Activated naive CD4-positive, alpha-beta T cell treated with anti-CD3 and anti-CD28 coated beads for 36 hours (primary cell): ENCODE measurements at places on chromosomes 12 and 14. TPM values are rescaled to one million over a fixed set of nuclear protein-coding genes. Genes with fewer than 3 reads are reported as not detected.

The MYF5 gene
- total RNA-seq: not detected

The GYS2 gene
- not detected for total RNA-seq

The CDKN1B gene
- total RNA-seq: 35.9 TPM

The SOX5 gene
- total RNA-seq: 0.41 TPM

The VIPAS39 gene
- 13.3 TPM for total RNA-seq

The TAS2R7 gene
- total RNA-seq: not detected

The INSM2 gene
- total RNA-seq: not detected

GRCh38 chr14:71245659-71246361 lies 338.6 kb downstream of the PCNX1 start:
- peak; percentile 26 for DNase-seq

DNA sequence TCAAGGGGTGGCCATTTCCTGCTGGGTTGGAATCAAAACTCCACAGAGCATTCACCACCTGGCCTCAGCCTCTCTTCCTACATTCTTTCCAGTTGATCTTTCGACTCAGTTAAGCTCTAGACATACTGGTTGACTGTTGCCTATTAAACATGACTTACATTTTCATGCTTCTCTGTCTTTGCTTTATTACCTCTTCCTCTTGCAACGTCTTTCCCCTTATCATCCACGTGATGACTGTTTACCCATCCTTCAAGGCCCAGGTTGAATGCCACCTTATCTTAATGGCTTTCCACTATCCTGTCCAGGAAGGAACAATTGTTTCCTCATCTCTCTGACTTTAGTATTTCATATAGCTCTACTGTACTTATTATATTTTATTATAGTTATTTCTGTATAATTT lies 24.4 kb upstream of the CCDC175 start:
- DNase-seq: no peak

DNA sequence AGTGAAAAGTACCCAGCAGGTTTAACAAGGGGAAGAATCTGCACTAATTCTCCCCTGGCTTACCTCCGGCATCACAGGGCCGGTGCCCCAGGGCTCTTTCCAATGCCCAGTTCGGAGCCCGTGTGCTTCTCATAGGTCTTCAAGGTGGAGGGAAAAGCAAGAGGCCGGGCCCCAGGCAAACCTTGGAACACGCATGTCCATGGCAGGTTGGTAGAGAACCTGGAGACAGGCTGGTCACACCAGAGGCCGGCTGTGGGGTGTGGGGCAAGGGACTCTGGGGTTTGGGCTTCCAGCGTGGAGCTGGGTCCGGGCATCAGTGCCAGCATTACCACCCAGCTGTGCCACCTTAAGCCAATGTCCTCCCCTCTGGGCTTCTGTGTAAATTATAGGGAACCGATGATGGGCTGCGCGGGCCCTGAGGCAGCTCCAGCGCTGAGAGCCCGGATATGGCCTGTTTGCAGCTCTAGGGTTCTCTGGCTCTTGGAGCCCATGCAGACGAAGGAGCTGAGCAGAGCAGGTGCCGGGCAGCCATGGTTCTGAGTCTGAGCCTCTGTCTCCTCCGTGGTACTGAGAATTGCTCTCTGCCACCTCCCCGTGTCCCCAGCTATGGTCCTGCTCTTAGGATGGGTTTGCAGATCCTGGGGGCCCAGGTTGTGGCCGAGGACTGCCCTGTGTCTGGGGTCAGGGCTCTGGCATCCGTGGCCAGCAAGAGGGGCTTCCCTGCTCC lies 197.0 kb upstream of the C14orf180 start:
- DNase-seq: no peak

DNA sequence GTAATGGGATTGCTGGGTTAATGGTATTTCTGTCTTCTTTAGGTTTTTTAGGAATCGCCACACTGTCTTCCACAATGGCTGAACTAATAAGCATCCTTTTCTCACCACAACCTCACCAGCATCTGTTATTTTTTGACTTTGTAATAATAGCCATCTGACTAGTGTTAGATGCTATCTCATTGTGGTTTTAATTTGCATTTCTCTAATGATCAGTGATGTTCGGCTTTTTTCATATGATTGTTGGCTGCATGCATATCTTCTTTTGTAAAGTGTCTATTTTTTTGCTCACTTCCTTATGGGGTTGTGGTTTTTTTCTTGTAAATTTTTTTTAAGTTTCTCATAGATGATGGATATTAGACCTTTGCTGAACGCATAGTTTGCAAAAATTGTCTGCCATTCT lies 377.9 kb downstream of the GALC start:
- DNase-seq: no peak

GRCh38 chr14:78997811-78998210 lies 827.6 kb downstream of the NRXN3 start:
- no peak for DNase-seq

GRCh38 chr14:102058146-102058545 lies 28.7 kb downstream of the HSP90AA1 start:
- DNase-seq: no peak

DNA sequence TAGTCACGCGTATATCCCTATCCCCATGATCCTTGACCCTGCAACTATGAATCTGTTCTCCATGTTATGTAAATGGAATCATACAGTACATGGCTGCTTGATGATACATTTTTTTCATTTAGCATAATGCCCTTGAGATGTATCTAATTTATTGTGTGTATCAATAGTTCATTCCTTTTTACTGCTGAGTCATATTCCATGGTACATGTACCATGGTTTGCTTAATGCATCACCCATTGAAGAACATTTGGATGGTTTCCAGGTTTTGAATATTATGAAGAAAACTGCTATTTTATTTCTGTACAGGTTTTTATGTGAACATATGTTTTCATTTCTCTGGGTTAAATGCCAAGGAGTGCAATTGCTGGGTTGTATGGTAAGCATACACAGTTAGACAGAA lies 4.0 kb upstream of the RNASE10 start:
- no peak for DNase-seq

DNA sequence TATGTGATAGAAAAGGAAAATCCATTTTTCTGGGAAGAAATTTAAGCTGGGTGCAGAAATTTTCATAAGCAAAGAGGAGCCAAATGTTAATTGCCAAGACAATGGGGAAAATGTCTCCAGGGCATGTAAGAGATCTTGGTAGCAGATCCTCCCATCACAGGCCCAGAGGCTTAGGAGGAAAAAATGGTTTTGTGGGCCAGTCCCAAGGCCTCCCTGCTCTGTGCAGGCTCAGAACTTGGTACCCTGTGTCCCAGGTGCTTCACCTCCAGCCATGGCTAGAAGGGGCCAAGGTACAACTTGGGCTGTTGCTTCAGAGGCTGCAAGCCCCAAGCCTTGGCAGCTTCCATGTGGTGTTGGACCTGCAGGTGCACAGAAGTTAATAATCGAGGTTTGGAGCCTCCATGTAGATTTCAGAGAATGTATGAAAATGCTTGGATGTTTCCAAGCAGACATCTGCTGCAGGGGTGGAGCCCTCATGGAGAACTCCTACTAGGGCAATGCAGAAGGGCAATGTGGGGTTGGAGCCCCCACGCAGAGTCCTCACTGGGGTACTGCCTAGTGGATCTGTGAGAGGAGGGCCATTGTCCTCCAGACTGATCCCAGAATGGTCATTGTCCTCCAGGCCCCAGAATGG lies 77.7 kb upstream of the ATP2B1 start:
- no peak for DNase-seq

GRCh38 chr12:117485984-117486839 lies 124.8 kb upstream of the NOS1 start:
- DNase-seq: no peak

- no peak for DNase-seq
Measured at GRCh38 chr12:38850461-38850860, 54.9 kb downstream of the CPNE8 start.

DNA sequence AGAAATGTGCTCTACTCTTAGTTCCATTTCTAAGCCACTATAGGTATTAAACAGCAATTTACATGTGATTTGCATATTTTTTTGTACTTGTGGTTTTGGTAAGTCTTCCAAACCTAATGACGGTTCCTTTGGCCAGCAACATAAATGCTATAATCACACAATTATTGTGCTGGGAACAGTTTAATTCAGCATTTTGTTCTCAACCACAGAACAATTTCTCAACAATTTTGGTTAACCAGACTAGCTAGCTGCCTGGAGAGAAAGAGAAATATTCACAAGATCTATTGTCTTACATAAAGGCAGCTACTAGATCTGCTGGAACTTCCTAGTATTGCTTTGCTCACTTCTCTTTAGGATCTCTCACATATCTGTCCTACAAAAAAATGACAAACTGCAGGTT lies 265.3 kb downstream of the SOX5 start:
- no peak for DNase-seq

GRCh38 chr12:104750061-104750460 lies 208.0 kb downstream of the SLC41A2 start:
- DNase-seq: no peak

DNA sequence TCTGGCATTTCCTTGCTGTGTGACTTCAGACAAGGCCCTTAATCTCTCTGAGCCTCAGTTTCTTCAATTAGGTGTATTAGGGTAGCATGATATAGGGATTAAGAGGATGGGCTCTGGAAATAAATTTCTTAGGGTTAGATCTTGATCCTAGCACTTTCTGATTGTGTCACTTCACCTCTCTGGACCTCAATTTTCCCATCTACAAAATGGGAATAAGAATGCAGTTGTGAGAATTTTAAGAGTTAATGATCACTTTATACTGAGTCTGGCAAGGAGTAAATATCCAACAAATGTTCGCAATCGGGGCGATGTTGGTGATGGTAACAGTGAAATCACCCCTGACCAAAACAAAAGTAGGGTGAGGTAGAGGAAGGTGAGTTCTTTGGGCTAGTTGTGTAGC lies 4.0 kb downstream of the RPH3A start:
- DNase-seq: no peak

DNA sequence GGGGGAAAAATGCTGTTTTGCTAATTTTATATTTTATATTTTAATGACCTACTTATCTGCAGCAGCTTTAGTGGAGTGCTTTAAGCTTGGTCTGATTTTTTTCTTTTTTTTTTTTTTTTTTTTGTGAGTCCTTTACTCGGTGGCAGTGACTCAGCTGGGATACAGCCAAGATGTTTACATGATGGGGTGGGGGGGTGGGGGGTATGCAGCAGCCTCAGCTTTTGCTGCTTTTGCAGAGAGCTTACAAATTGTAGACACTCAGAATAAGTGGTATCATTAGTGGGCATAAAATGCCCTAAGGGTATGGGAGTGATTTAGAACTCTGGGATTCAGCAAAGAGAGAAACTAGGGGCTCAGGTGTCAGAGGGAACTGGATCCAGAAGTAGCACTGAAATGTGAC lies 38.2 kb upstream of the ARHGAP5 start:
- DNase-seq: no peak

DNA sequence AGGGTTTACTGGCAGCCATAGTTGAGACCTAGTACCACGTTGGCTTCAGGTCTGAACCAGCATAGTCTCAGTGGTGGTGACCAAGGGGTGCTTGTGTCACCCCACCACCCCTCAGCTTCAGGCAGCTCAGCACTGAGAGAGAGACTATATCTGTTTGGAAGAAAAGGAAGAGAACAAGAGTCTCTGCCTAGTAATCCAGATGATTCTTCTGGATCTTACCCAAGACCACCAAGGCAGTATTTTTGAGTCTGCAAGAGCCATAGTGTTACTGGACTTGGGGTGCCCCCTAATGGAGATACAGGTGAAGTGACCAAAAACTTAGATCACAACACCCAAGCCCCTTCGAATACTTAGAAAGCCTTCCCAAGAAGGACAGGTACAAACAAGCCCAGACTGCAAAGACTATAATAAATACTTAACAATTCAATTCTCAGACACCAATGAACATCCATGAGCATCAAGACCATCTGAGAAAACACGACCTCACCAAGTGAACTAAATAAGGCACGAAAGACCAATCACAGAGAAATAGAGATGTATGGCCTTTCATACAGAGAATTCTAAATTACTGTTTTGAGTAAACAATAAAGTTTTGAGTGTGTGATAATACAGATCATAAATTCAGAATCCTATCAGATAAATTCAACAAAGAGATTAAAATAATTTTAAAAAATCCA lies 107.0 kb downstream of the HELB start:
- DNase-seq: peak; percentile 59

DNA sequence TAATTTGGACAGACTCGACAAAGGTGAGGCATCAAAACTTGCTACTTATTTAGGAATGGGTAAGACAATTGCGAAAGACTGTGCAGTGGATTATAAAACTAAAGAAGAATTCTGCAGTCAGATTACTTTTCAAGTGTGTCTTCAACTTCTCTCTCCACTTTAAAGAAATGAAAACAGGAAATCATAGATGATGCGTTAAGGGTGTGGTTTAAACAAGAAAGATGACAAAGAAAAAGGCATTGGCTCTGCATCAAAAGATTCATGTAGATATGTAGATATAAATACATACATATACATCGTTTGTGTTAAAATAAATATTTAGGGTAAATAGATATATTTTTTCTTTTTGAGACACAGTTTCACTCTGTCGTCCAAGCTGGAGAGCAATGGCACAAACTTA lies 74.6 kb upstream of the PARP11 start:
- no peak for DNase-seq

- DNase-seq: no peak
Measured at GRCh38 chr12:79725987-79726386, 35.2 kb upstream of the PAWR start.

- no peak for DNase-seq
Measured at GRCh38 chr14:75653563-75653962, 7.1 kb downstream of the ERG28 start.

- peak; percentile 73 for DNase-seq
Measured at GRCh38 chr12:14256121-14256520, 109.4 kb upstream of the ATF7IP start.

- DNase-seq: no peak
Measured at GRCh38 chr14:102915292-102916110, 7.0 kb upstream of the AMN start.

DNA sequence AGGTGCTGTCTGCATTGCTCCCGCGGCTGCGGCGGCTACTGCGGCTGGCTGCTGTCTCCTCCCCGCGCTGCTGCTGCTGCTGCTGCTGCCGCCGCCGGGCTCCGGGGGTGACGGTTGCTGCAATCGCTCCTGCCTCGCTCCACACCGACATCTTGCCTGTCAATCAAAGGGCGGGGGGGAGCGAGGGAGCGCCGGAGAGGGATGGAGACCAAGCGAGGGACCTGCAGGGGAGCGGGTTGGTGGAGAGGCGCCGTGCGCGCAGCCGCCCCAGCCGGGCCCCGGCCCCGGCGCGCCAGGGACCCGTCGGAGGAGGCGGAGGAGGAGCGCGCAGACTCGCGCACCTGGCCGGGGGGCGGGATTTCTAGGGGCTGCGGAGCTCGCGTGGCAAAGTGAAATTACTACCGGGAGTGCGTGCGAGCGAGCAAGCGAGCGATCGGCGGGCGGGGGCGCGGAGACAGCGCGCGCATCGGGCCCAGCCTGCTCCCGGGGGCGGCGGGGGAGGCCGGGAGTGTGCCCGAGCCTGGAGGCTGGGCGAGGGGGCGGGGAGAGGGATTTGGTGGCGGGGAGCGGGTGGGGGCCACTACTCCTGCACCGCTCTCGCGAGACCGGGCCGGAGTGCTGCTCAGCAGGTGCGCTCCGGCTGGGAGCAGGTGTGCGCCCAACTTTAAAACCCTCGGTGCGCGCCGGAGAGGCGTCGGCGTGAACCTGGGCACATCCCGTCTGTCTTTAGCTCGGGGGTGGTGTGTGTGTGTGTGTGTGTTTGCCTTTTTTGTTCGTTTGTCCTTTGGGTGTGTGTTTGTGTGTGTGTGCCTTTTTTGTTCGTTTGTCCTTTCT lies at the start of gene KSR2:
KSR2 (minus strand) TSS at position 165 of the 834 bp plus-strand sequence. CDS start 735 bp downstream, outside the sequence.
- DNase-seq: peak; percentile 53

GRCh38 chr14:63654346-63654745 lies 12.7 kb upstream of the WDR89 start:
- no peak for DNase-seq
